ENCODE measurements at places on chromosomes 1 and 21. TPM values are rescaled to one million over a fixed set of nuclear protein-coding genes. Genes with fewer than 3 reads are reported as not detected.

- no peak for DNase-seq
Measured at GRCh38 chr1:92899780-92900179, 61.5 kb downstream of the DIPK1A start.

Gene MCOLN2
- 0.54 TPM for total RNA-seq

GRCh38 chr1:111202366-111202706 lies 1.9 kb upstream of the DENND2D start:
- DNase-seq, result no peak

DNA sequence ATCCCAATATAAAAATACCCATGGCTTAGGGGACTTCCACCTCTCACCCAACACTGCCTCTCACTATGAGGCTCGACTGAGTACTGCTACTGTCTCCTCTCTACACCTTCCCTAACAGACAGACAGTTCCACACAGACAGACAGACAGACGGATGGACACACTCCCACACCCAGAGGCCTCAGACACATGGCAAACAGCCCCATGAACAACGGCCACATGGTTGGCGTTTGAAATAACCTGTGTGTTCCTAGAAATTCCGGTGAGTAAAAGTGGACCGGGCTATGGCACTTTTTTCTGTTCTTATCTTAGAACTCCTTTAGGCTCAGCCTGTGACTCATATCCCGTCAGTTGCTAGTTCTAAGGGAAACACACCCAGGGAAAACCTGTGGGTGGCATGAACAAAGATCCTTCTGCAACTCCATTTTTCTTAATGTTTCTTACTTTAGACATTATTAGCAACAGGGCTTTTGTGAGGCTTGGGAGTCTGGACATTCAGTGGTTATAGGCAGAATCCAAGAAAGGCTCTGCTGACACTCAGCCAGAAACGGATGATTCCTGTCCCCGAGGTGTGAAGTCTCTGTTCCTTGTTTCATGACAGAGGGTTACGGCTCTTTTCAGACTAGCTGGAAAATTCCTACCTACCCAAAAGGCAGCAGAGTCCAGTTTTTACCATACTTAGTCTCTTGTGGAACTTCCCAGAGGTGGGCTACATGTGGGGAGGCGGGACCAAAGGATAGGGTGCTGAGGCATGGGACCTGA lies 90.5 kb upstream of the TLR5 start:
- no peak for DNase-seq

- DNase-seq, result no peak
Measured at GRCh38 chr1:54548389-54549044, 489 bp downstream of the ACOT11 start.

- no peak for DNase-seq
Measured at GRCh38 chr21:41951876-41952567, 1.8 kb downstream of the C2CD2 start.

- no peak for DNase-seq
Measured at GRCh38 chr21:34498623-34499022, 13.4 kb downstream of the KCNE1 start.

- DNase-seq, result no peak
Measured at GRCh38 chr1:60573121-60573520, 499.6 kb upstream of the C1orf87 start.

DNA sequence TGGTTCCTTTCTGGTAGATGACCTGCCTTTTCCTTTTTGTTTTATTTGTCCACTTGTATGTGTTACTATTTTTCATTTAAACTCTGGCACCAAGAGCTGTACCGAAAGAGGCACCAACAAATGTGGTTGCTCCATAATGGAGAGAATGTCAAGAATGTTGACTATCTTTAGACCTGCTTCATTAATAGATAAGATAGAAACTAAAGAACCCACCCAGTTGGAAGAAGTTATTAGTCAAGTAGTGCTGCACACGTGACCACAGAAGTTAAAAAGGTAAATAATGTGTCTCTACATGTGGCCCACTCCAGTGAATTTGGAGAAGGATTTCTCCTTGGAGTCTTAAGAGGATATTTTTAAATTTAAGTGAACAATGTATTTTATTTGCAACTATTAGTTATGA lies 9.3 kb downstream of the ATP1A1 start:
- no peak for DNase-seq

DNA sequence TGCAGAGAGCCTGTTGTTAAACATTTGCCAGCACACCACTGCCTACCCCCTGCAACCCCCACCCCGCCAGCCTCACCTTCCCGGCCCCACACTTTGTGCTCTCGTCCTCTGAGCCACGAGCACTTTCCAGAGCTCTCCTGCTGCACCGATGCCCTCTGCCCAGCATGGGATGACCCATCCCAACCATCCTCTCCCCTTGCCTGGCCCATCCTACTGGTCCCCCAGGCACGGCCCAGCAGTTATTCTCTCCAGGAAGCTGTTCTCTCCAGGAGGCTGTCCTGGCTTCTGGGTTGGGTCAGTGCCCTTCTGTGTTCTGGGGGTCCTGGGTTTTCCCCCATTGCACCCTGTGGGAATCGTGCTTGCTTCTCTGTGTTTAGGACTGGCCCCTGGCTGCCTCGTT lies 60.1 kb upstream of the ABCG1 start:
- DNase-seq, result peak; percentile 48

Gene CD1C
- total RNA-seq, result 0.99 TPM

DNA sequence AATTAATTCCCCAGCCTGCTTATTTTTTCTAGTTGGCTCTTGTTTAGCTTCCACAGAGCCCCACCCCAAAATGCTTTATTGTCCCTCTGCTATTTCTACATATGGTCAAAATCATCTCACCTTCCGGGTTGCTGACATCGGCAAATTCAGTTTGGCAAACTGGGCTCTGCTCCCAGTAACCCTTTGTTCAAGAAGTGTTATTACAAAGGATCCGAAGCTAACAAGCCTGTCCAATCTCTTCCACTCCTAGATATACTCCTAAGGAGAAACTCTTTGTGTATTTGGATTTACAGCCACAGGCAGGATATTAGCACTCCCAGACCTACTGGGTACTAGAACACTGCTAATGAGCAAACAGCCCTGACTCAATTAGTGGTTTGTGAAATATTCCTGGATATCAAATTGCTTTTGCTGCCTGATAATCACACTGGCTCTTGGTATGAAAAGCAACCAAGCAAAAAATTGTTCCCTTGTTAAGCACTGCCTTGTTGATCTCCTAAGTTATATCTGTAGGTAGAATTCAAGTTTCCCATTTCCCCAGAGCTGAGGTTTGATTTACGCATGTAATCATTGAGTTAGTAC lies 4.0 kb downstream of the JUN start:
- DNase-seq, result peak; percentile 72

Gene IBA57
- 10.2 TPM for total RNA-seq

Gene BCL2L15
- 0.28 TPM for total RNA-seq

DNA sequence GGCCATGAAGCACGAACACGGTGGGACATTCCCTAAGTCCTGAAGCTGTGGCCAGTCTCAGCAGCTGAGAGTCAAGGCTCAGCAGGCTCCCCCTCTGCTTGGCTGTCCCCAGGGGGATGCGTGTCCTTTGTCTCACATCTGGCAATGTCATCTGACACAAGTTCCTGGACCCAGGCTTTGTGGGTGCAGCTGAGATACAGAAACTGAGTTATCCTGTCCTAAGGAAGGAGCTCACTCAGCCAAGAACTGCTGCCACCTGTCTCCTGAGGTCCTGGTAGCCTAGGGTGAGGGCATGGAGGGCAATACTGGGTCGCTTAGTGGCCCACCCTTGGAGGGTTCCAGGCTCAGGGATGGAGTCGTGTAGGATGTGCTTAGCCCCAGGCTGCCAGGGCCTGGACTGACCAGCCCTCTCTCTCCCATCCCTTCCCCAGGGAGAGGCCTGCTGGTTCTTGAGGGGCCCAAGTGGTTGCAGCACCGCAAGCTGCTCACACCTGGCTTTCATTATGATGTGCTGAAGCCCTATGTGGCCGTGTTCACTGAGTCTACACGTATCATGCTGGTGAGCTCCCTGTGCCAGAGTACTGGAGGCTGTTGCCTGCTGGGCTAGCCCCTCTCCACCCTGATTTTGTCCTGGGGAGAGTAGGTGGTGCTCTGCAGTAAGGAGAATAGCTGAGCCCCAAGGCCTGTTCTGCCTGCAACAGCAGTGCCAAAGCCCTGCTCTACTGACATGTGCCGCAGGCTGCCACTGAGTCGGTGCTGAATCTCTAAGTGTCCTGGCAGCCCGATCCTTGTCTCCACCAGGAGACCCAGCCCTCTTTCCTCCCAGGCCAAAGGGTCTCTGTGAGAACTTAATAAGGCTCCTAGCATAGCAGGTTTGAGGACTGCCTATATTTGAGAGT lies 13.5 kb downstream of the CYP4B1 start:
- no peak for DNase-seq

GRCh38 chr1:62676611-62677356 lies 11.4 kb downstream of the DOCK7 start:
- no peak for DNase-seq

- no peak for DNase-seq
Measured at GRCh38 chr1:114448370-114449036, 62.5 kb downstream of the TRIM33 start.

GRCh38 chr1:175656416-175656815 lies 87.0 kb downstream of the TNR start:
- no peak for DNase-seq

DNA sequence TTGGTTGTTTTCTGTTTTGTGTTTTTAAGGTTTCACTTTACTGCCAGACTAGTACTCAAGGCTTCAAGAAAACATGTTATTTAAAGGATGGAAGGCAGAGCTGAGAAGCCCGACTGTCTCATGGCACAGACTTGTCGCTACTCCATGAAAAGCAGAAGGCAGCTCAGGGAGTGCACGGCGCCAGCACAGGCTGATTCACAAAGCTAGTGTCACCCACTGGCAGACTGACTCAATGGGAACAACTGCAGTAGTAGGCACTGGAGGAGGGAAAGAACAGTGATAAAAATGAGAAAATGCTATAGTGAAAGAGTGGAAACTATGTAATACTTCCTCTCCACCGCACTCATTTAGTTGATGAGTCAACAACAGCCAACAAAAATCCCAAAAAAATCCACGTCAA lies 14.7 kb downstream of the HSF2BP start:
- DNase-seq, result no peak

Gene CR1L
- total RNA-seq, result not detected

Gene TRPM2
- total RNA-seq, result 1.6 TPM

DNA sequence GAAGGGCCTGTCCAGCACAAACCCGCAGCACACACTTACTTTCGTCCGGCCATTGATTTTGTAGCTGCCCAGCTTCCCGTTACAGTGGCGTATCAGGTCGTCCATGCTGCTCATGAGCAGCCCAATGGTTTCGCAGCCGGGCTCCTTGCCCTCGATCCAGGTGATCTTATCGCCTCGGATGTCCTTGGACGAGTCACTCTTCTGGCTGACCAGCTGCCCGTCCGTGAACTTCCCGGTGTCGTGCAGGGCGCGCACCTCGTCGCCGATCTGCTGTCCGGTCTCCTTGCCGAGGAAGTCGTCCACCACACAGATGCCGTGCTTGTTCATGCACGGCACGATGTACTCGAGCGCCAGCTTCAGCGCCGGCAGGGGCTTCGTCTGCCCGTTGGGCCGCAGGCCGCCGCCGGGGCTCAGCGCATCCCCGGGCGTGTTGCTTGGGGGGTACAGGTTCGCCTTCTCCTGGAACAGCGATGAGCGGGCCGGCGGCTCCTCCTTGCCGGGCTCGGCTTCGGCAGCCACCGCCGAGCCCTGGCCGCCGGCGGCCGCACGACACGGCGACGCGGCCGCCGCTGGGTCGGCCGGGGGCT lies 1.0 kb downstream of the EGLN1 start:
- peak; percentile 76 for DNase-seq

DNA sequence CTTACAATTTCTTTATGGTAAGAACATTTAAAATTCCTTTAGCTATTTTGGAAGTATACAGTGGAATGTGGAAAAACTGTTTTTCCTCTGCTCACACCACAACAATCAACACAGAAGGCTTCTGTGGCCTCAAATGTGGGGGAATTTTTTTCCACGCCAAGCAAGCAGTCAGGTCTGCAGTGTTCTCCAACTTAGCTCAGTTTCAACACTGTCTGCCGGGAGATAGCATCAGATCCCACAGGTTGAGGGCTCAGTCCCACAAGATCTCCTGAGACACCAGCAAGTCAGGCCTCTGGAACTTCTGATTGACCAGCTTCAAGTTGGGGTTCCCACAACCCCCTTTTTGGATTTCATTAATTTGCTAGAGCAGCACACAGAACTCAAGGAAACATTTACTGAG lies 50.3 kb downstream of the PTBP2 start:
- no peak for DNase-seq

GRCh38 chr1:213844632-213845031 lies 143.1 kb upstream of the PROX1 start:
- no peak for DNase-seq

Gene CAMK2N1
- total RNA-seq, result 31.9 TPM

DNA sequence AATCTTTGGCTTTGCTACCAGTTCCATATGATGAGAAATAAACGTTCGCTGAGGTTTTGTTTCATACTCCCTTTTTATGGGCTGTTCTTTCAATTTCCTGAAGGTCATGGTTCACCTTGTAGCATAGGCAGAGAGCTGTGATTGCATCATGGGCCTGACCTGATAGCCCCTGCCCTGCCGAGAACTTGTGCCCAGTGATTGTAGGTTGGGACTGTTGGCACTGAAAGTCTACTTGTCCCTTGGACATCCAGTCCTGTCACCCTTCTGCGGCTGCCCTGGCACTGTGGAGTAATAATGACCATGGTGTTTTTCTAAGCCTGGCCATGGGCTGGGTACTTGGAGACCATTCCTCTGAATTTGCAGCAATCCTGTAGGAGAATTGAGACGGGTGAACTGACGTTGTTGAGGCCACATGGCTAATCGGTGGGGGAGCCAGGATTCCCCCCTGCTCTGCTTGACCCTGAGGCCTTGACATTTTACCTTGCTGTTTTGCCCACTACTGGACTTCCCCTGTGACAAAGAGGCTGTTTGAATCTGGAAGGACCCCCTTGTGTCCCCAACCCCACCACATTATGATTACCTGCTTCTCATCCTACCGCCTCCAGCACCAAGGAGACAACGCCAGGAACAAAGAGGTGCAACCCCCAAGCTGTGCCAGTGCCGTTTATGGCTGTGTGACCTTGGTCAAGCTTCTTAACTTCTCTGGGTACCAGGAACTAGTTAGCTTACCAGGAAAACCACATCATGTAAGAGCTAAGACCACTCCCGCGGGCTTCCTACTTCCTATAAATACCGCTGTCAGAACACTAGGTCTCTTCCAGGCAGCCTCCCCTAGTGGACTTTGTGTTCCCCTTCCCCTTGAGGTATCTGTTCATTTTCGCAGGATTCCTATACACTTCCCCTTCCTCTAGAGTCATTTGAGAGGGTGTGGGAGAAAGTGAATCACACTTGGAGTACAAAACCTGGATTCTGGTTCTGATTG lies 23.4 kb downstream of the SESN2 start:
- DNase-seq, result no peak

Gene KIF26B
- 1.1 TPM for total RNA-seq

Gene LAMB3
- 0.14 TPM for total RNA-seq

DNA sequence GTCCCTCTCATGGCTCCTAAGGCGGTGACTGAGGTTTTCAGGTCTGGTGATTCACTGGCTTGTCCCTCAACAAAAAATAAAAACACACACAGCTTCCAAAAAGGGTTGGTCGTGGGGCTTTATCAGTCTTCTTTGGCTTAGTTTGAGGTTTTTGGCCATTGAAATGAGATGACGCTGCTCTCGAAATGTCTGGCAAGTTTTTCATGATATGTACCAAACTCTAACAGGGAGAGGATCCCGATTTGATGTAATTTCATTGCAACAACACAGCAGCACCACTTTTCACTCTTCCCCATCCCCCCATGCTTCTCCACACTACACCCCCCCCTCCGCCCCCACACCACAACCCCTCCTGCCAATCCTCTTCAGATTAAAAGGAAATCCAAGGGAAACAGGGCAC lies 187.1 kb upstream of the NFIA start:
- no peak for DNase-seq

- peak; percentile 38 for DNase-seq
Measured at GRCh38 chr1:203206129-203206687, 19.7 kb upstream of the CHI3L1 start.

Gene NIPAL3
- 53.2 TPM for total RNA-seq

GRCh38 chr1:183645531-183645930 lies 7.6 kb downstream of the APOBEC4 start:
- DNase-seq, result no peak
